MM.1S (cell line): ENCODE measurements at places on chromosomes 5 and 9.

DNA sequence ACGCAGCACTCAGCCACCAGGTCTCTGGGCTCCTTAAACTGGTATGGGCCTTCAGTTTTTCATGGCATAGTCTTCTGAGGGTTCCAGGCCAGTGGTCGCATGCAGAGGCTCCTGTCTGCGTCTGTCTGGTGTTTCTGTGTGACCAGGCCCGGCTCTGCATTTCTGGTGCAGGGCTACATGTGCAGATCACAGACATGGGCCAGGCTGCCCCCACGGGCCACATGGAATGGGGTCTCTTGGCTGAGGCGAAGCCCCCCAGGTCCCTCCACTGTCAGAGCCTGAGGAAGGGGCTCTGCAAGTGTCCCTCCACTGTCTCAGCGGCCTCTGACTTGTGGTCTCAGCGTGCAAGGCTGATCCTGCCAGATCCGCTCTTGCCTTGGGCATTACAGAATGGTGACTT lies 15.6 kb upstream of the CARD19 start:
- DNase-seq = no peak

DNA sequence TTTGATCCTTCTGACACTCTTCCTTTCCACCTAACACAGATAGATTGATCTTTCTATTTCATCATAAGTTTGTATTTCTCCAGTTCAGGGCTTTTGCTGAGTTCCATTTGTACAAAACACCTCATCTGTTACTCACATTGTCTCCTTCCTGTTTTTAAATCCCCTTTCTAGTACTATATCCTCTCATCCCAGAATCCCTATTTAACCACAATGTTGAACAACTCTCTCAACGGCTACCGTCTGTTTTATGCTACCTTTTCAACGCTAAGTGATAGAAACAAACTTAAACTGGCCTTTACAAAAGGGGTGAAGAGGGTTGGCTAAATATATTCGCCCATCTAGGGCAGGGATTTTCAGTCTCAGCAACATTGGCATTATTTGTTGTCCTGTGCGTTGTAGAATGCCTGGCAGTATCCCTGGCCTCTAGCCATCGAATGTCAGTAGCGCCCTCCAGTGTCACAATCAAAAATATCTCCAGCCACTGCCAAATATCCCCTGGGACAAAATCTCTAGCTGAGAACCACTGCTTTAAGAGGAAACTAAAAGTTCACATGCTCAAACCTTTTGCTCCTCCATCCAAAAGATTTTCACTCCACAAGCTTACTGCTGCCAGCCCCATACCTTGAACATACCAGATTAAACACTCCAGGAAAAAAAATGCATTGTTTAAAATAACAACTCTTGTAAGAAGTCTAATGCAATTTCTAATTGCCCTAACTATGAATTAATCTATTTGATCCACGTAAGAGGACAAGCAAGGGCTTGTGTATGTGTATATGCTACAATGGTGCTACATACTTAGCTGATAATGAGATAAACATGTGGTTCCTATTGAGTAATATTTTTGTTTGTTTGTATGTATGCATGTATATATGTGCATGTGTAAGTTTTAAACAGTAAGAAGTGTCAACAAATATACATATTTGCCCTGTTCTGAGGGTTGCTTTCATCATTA lies 344.0 kb downstream of the PTPRD start:
- DNase-seq = peak; percentile 37

- DNase-seq = no peak
Observed at GRCh38 chr5:143031781-143032580, 261.8 kb downstream of the ARHGAP26 start.

DNA sequence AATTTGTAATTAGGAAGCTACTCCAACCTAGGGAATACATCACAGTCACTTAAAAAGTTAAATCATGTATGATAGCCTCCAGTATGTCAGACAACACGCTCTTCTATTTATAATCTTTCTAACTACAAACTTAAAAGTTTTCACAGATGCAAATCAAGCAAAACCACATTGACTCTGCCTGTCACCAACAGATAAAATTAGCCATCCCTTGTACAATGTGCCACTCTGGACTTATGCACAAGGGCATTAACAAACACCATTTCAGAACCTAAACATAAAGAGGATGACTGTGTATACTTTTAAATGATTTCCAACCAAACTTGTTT lies 14.7 kb downstream of the ERP44 start:
- DNase-seq = peak; percentile 65

DNA sequence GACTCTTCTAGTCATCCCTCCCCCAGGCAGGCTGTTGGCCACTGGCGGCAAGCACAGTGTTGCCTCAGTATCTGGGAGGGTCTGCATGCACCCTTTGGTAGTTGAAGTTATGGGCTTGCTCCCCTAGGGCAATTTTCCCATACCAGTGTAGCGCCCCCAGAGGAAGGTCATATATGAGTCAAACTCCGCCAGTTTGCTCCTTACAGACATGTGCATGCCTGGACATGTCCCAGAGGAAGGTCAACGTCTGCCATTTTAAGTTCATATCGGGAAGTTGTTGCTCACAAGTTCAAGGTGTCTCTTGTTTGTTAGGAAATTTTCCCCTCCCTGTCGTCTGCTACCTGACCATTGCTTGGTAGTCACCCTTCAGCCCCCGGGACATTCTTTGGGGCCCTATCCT lies 51.3 kb upstream of the MROH2B start:
- no peak for DNase-seq

DNA sequence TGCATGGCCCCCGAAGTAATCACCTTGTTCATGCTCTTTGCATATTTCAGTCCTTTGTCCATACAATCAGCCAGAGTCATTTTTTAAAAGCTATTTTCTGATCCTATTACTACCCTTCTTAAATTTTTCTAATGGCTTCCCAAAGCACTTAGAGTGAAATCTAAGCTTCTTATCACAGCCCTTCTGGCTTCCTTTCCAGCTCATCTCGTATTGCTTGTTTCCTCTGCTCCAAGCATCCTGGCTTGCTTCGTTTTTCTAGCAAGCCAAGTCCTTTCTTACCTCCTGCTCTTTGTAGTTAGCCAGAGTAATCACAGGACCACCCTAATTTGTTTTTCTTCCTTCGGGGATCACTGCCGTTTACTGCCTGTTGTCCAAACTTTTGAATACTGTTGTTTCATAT lies 453.3 kb downstream of the KIF4B start:
- DNase-seq = no peak

- peak; percentile 26 for DNase-seq
Observed at GRCh38 chr5:76041863-76042262, 41.3 kb upstream of the SV2C start.

DNA sequence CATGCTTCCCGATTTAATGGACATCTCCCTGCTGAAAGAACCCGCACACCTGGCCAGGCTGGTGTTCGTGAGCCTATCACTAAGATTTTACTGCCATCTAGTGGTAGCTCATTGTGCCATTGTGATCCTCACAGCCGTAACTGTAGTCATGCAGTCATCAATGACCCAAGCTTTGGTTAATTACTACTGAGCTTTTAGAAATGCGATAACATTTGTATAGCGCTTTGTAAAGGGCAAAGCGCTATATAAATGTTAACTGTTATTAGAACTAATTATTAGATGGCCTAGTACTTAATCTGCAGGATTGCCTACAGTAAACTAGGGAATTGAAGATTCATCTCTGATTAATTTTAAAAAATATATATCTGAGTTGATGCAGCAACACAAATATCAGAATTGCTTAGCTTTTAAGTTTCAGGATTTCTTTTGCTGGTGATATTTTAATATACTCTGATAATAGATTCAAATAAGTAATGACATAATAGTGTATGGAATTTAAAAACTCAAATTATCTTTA lies 90.2 kb downstream of the HACD4 start:
- peak; percentile 63 for DNase-seq

DNA sequence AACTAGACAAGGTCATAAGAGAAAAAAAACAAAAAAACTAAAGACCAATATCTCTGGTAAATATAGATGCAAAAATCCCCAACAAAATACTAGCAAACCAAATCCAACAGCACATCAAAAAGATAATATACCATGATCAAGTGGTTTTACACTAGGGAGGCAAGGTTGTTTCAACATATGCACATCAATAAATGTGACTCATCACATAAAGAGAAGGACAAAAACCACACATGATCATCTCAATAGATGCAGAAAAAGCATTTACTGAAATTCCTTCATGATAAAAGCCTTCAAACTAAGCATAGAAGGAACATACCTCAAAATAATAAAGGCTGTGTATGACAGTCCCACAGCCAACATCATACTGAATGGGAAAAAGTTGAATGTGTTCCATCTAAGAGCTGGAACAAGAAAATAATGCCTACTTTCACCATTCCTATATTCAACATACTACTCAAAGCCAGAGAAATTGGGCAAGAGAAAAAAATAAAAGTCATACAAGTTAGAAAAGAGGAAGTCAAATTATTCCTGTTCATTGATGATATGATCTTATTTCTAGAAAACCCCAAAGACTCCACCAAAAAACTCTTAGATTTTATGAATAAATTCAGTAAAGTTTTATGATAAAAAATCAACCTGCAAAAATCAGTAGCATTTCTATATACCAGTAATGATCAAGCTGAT lies 72.2 kb upstream of the FAM169A start:
- DNase-seq = no peak

GRCh38 chr9:127611899-127612790 lies at the start of gene STXBP1:
Gene STXBP1, plus strand, starts transcription at chr9:127612277. Its CDS starts 127 bp downstream, at chr9:127612404.
- DNase-seq = peak; percentile 91

DNA sequence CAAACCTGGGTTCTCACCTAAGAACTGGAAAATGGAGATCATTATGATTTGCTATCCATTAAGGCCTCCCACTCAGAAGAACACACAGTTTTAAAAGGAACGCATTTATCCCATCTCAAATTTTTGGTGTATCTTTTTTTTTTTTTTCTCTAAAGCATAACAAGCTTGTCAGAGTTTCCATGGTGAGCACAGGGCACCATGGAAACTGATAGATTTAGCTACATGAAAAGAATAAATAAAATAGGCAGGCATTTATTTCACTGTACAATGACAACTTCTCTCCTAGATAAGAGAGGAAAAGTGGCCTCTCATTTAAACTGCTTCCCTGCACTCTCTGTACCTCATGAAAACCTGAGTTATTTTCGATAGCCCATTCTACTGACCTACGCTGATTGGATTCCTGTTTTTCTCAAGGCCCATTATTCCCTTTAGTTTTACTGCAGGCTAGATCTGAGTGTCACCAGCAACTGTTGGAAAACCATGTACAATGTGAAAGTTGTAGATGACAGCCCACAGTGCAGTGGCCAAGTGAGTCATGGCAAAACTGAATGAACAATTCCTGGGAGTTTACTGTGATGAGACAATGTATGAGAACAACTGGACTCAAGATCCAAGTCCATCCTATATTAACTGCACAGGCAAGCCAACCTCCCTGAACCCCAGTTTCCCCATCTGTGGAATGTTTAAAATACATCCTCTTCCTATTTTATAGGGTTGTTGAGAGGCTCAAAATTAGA lies 4.3 kb upstream of the GDA start:
- DNase-seq = no peak

- DNase-seq = no peak
Observed at GRCh38 chr5:179767496-179768100, 26.2 kb upstream of the LTC4S start.

- no peak for DNase-seq
Observed at GRCh38 chr5:24693609-24694008, 48.8 kb upstream of the CDH10 start.

DNA sequence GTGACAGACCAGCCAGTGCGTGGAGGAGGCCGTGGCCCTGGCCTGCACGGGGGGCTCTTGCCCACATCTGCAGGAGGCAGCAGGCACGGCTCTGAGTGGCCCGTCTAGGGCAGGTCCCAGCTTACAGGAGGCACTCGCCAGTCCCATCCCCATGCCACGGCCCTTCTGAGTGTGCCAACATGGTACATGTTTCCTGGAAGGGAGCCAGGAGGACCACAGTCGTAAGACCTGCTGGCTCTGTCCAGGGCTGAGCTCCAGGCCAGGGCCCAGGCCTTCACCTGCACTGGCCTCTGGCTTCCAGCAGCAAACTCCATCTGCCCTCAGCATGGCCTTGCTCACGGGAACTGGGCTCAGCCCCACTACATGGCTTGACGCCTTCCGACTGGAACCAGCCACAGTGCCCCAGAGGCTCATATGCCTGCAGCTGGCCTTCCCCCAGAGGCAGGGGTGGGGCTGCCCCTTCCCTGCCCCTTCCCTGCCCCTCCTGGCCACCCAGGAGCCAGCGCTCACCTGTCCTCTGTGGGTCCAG lies 3.8 kb downstream of the NKD2 start:
- DNase-seq = no peak

GRCh38 chr9:71795097-71795813 lies 26.9 kb upstream of the CEMIP2 start:
- DNase-seq = peak; percentile 63

DNA sequence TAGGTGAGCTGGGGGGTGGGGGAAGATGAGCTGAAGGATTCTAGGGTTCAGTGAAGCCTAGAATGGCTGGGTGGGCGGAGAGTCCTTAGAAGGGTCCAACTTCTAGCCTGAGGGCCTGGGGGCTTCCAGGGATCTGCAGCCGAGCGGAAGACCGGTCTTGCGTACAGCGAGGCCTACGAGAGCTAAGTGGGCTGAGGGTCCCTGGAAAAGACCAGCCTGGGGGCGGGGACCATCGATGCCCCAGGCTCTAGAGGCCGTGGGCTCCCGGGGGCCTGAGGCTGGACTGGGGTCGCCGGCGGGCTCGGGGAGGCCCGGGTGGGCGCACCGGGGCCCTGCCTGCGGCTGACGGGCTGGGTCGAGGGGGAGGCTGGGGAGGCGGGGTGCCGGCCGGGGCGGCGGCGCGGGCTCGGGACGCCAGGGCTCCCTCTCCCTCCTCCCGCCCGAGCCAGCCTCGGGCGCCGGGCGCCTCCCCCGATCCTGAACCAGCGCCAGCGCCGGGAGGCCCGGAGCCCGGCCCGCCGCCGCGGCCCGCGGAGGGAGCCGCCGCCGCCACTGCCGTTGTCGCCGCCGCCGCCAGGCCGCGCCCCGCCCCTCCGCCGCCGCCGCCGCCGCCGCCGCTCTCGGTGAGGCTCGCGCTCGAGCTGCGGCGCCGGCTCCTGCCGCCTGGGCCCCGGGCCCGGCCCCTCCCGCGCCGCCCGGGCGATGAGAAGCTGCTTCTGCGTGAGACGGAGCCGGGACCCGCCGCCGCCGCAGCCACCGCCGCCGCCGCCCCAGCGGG lies at the start of gene MVB12B:
Gene MVB12B, plus strand, starts transcription at position 602 of the 778 bp plus-strand sequence. Its CDS starts 101 bp downstream, at position 703.
- peak; percentile 38 for DNase-seq

GRCh38 chr5:137960141-137960540 lies 70.9 kb downstream of the PKD2L2 start:
- no peak for DNase-seq

DNA sequence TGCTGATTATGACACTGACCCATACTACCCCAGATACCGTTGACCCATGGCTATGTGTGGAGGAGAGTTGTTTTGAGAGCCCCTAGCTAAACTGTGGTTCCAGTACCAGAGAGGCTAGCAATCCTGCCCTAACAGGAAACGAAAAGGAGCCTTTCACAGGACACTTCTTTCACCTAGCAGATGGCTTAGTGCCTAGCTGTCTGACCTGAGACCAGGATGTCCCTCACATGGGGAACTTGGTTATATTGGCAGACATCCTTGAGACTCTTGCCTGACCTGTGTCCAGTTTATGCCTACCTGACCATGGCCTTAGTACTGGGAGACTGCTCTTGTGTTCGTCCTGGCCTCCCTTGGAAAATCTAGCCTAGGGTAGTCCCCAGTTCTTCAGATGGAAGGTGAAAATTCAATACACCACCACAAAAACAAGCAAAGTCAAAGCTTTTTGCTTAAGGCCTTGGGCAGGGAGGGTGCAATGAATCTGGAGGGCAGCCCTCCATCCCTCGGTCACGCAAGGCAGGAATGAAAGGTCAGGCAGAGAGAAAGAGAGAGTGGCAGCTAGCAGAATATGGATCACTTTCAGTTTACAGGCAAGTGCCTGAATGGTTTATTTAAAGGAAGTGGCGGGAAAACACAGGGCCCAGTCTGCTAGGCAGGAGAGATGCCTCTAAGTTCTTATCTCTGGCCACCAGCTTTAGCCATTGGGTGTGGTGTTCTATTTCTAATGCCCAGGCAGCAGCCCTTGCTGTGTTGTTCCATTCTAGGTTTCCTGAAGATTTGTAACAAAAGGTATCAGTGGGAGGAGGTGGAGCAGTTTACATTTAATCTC lies 16.4 kb upstream of the ZNF474 start:
- DNase-seq = peak; percentile 20
